ENCODE measurements at places on chromosomes 7 and 10. TPM values are rescaled to one million over a fixed set of nuclear protein-coding genes. Genes with fewer than 3 reads are reported as not detected.

DNA sequence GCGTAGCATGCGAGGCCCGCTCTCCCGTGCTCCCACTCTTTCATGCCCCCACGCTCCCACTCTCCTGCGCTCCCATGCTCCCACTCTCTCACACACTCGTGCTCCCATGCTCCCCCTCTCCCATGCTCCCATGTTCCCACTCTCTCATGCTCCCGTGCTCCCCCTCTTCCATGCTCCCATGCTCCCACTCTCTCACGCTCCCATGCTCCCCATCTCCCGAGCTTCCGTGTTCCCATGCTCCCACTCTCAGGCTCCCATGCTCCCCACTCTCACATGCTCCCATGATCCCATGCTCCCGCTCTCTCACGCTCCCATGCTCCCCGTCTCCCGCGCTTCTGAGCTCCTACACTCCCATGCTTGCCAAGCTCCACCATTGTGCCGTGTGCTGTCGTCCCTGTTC lies 84.4 kb upstream of the ANLN start:
- DNase-seq, result no peak
- H3K36me3 ChIP-seq, result no peaks in the 10 kb centered on the region
- H3K27me3 ChIP-seq, result no peaks in the 10 kb centered on the region
- H3K27ac ChIP-seq, result no peak overlapping the region
- peaks cover 39% of the 10 kb centered on the region for H3K4me1 ChIP-seq
- no peak overlapping the region for H3K4me3 ChIP-seq

The THSD7A gene
- 0.06 TPM for total RNA-seq

The LRRD1 gene
- not detected for total RNA-seq

DNA sequence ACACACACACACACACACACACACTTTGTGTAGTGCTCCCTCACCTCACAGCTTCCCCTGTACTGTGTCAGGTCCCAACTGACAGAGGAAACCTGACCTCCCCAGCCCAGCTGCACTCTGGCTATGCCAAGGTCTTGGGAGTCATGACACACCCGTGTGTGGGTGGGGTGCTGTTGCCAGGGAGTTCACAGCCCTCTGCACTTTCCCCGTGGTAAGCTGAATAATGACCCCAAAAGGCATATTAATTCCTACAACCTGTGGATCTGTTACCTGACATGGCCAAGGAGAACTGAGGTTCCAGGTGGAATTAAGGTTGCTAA lies 8.9 kb upstream of the NANOS1 start:
- H3K4me1 ChIP-seq, result peaks cover 37% of the 10 kb centered on the region
- no peak overlapping the region for H3K27ac ChIP-seq
- H3K27me3 ChIP-seq, result no peaks in the 10 kb centered on the region
- H3K4me3 ChIP-seq, result no peak overlapping the region

GRCh38 chr7:25847336-25848070 lies 304.5 kb upstream of the NFE2L3 start:
- H3K36me3 ChIP-seq, result no peaks in the 10 kb centered on the region
- peaks cover 71% of the 10 kb centered on the region for H3K27me3 ChIP-seq
- peaks cover 24% of the 10 kb centered on the region for H3K4me1 ChIP-seq
- 0 out of 2 replicates have a peak overlapping the region, but pooled peaks have one; percentile 13 for H3K27ac ChIP-seq
- no peak overlapping the region for H3K4me3 ChIP-seq

- no peaks in the 10 kb centered on the region for H3K36me3 ChIP-seq
- peaks cover 33% of the 10 kb centered on the region for H3K4me1 ChIP-seq
- DNase-seq, result peak; percentile 50
- H3K27ac ChIP-seq, result peak overlapping the region; percentile 97
- no peaks in the 10 kb centered on the region for H3K27me3 ChIP-seq
- H3K4me3 ChIP-seq, result peak overlapping the region; percentile 61
Measured at GRCh38 chr7:16846601-16847165, 35.1 kb downstream of the AGR3 start.

- no peaks in the 10 kb centered on the region for H3K27me3 ChIP-seq
- H3K36me3 ChIP-seq, result peaks cover 8% of the 10 kb centered on the region
- H3K4me3 ChIP-seq, result no peak overlapping the region
Measured at GRCh38 chr7:47561715-47562446, 20.0 kb downstream of the TNS3 start.

- H3K27ac ChIP-seq, result no peak overlapping the region
- H3K27me3 ChIP-seq, result no peaks in the 10 kb centered on the region
- DNase-seq, result no peak
- H3K36me3 ChIP-seq, result peaks cover 4% of the 10 kb centered on the region
Measured at GRCh38 chr10:79319115-79319771, 28.0 kb upstream of the PPIF start.

- H3K4me1 ChIP-seq, result no peaks in the 10 kb centered on the region
- DNase-seq, result peak; percentile 25
- peaks cover 22% of the 10 kb centered on the region for H3K27me3 ChIP-seq
- H3K36me3 ChIP-seq, result no peaks in the 10 kb centered on the region
- no peak overlapping the region for H3K27ac ChIP-seq
Measured at GRCh38 chr10:2938869-2939268, 128.5 kb upstream of the PFKP start.

The GJC3 gene
- 0.18 TPM for total RNA-seq

DNA sequence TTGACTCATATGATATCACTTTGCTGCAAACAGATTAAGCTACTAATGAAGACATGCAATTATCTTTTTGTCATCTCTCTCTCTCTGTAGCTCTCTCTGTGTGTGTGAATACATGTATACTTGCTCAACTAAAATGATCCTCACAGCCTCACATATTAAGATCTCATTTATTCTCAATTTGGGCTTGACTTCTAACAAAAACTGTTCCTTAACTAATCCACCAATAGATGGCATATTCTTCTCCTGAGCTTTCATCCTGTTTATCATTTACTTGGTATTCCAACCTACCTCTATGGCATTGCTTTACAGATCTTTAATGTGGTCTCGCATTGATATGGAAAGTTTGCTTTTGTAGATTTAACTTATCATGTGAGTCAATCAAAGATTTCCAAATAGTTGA lies 540.4 kb downstream of the CNTNAP2 start:
- H3K4me1 ChIP-seq, result peaks cover 13% of the 10 kb centered on the region
- no peak overlapping the region for H3K4me3 ChIP-seq
- peak; percentile 2 for DNase-seq

DNA sequence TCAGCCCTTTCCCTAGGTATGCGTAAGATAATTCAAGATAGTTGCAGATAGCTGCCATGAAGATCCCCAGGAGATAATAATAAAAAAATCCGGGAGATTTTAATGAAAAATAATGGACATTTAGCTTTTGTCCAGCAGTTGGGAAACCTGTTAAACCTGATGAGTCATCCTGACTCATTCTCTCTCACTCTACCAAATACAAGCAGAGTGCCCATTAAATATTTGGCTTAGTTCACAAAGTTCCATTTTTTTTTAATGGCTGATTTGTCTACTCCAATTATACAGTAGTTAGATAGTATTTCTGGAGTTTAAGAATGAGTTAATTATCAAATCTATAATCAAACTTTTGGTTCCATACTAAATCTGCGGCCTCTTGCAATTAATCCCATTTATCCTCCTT lies 2.1 kb upstream of the SHTN1 start:
- H3K4me3 ChIP-seq, result no peak overlapping the region
- no peaks in the 10 kb centered on the region for H3K27me3 ChIP-seq
- peaks cover 28% of the 10 kb centered on the region for H3K4me1 ChIP-seq
- H3K36me3 ChIP-seq, result no peaks in the 10 kb centered on the region
- H3K27ac ChIP-seq, result peak overlapping the region; percentile 33
- peak; percentile 87 for DNase-seq

DNA sequence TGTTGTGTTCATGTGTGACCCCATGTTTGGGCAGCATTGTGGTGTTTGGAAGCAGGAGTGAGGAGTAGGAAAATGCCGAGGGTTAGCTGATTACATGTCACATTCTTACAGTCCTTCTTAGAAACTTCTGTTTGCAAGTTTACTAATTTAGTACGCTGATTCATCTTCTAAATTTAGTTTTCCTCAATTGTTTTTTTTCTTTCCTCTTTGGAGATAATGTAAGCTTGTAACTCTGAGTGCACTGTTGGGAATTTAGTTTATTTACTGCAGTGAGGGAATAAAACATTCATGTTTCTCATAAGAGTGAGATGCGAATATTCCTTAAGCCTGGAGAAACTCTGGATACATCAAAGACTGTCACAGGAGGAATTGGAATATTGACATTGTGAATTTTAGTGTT lies 135.0 kb downstream of the NT5C2 start:
- H3K4me1 ChIP-seq, result no peaks in the 10 kb centered on the region
- H3K27me3 ChIP-seq, result no peaks in the 10 kb centered on the region
- H3K4me3 ChIP-seq, result no peak overlapping the region
- DNase-seq, result no peak
- no peak overlapping the region for H3K27ac ChIP-seq

The SPDYE1 gene
- total RNA-seq, result not detected

The PHYH gene
- total RNA-seq, result 13.2 TPM

GRCh38 chr7:127873715-127874636 lies 157.3 kb downstream of the LRRC4 start:
- no peak overlapping the region for H3K4me3 ChIP-seq
- no peak for DNase-seq
- H3K36me3 ChIP-seq, result no peaks in the 10 kb centered on the region
- H3K27me3 ChIP-seq, result no peaks in the 10 kb centered on the region

- H3K36me3 ChIP-seq, result no peaks in the 10 kb centered on the region
- H3K27ac ChIP-seq, result no peak overlapping the region
- no peaks in the 10 kb centered on the region for H3K4me1 ChIP-seq
- DNase-seq, result no peak
- no peaks in the 10 kb centered on the region for H3K27me3 ChIP-seq
- H3K4me3 ChIP-seq, result no peak overlapping the region
Measured at GRCh38 chr7:71843676-71844075, 568.5 kb downstream of the CALN1 start.

DNA sequence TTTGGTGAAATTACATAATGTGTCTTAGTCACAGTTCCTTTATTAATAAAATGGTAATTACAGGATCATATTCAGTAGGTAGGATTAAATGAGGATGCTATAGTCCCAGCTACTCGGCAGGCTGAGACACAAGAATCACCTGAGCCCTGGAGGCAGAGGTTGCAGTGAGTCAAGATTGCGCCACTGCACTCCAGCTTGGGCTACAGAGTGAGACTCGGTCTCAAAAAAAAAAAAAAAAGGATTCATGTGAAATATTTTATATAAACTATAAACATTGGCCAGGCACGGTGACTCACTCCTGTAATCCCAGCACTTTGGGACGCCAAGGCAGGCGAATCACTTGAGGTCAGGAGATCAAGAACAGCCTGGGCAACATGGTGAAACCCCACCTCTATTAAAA lies 197.9 kb downstream of the IMMP2L start:
- no peaks in the 10 kb centered on the region for H3K27me3 ChIP-seq
- DNase-seq, result peak; percentile 81
- peaks cover 16% of the 10 kb centered on the region for H3K4me1 ChIP-seq
- no peak overlapping the region for H3K4me3 ChIP-seq
- peak overlapping the region; percentile 43 for H3K27ac ChIP-seq
- H3K36me3 ChIP-seq, result no peaks in the 10 kb centered on the region

The POU6F2 gene
- not detected for total RNA-seq

GRCh38 chr7:25314094-25314730 lies 85.9 kb upstream of the NPVF start:
- no peaks in the 10 kb centered on the region for H3K4me1 ChIP-seq
- no peak overlapping the region for H3K27ac ChIP-seq
- H3K4me3 ChIP-seq, result no peak overlapping the region
- H3K36me3 ChIP-seq, result no peaks in the 10 kb centered on the region

DNA sequence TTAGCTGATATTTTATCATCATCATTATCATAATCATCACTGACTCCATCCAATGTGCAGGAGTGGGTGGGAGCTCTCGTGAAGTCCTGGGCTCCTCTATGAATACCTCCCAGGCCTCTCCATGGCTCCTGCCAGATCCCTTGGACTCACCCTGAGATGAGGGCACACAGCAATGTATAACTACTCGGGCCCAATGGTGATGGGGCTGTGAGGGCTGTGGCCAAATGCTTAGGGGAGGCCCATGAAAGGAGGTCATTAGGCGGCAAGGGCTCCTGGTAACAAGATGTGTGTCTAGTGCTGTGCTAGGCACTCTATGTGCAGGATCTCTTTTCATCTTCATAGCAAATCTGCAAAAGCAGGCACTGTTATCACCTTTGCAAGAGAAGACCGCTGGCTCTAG lies 270.9 kb downstream of the GLRX3 start:
- no peak overlapping the region for H3K27ac ChIP-seq
- no peak overlapping the region for H3K4me3 ChIP-seq
- no peaks in the 10 kb centered on the region for H3K27me3 ChIP-seq
- H3K4me1 ChIP-seq, result no peaks in the 10 kb centered on the region

GRCh38 chr7:87234949-87235348 lies 15.4 kb upstream of the TMEM243 start:
- H3K27ac ChIP-seq, result no peak overlapping the region
- H3K4me3 ChIP-seq, result no peak overlapping the region
- DNase-seq, result peak; percentile 67

GRCh38 chr7:1608318-1608717 lies 38.5 kb upstream of the PSMG3 start:
- no peaks in the 10 kb centered on the region for H3K36me3 ChIP-seq
- peaks cover 23% of the 10 kb centered on the region for H3K27me3 ChIP-seq
- DNase-seq, result no peak
- no peaks in the 10 kb centered on the region for H3K4me1 ChIP-seq

The GNG11 gene
- total RNA-seq, result 4.4 TPM

GRCh38 chr10:71694039-71694501 lies 25.5 kb downstream of the C10orf105 start:
- no peak for DNase-seq
- peaks cover 12% of the 10 kb centered on the region for H3K4me1 ChIP-seq
- no peaks in the 10 kb centered on the region for H3K27me3 ChIP-seq

The VSTM4 gene
- not detected for total RNA-seq

- no peak for DNase-seq
- no peak overlapping the region for H3K27ac ChIP-seq
- H3K27me3 ChIP-seq, result peaks cover 86% of the 10 kb centered on the region
- no peaks in the 10 kb centered on the region for H3K36me3 ChIP-seq
- no peaks in the 10 kb centered on the region for H3K4me1 ChIP-seq
Measured at GRCh38 chr10:84196083-84196482, 1.7 kb downstream of the CDHR1 start.

GRCh38 chr10:4043897-4044665 lies 259.1 kb upstream of the KLF6 start:
- no peak overlapping the region for H3K27ac ChIP-seq
- DNase-seq, result no peak
- no peaks in the 10 kb centered on the region for H3K4me1 ChIP-seq

DNA sequence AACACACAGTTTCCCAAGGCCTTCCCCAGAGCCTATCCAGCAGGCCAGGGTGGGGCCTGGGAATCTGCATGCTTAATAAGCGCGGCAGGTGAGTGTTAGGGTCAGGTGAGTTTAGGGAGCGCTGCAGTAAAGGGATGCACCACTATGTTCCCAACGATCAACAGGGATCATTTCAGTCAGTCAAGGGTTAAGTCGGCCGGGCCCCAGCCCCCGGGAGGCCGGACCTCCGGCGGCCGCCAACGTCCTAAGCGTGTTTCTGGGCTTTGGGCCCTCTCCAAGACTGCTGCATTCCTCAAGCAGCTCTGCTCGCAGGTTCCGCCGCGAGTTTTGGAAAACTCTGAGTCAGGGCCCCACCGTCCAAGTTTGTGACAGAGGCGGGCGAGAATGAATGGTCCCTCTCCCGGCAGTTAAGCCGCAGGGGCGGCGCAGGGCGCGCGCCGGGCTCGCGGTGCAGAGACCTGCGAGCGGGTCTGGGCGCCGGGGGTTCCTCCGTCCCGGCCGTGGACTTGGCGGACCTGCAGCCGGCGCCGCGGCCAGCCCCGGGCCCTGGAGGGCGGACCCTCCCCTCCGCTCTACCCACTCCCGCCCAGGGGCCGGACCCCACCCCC lies 81.6 kb downstream of the ARHGAP22 start:
- no peak overlapping the region for H3K27ac ChIP-seq
- DNase-seq, result peak; percentile 86
- peak overlapping the region; percentile 72 for H3K4me3 ChIP-seq
- H3K36me3 ChIP-seq, result no peaks in the 10 kb centered on the region

The DGKI gene
- 0.52 TPM for total RNA-seq
